Endothelial cell (in vitro differentiated cells): ENCODE measurements at places on chromosomes 2 and 18.

DNA sequence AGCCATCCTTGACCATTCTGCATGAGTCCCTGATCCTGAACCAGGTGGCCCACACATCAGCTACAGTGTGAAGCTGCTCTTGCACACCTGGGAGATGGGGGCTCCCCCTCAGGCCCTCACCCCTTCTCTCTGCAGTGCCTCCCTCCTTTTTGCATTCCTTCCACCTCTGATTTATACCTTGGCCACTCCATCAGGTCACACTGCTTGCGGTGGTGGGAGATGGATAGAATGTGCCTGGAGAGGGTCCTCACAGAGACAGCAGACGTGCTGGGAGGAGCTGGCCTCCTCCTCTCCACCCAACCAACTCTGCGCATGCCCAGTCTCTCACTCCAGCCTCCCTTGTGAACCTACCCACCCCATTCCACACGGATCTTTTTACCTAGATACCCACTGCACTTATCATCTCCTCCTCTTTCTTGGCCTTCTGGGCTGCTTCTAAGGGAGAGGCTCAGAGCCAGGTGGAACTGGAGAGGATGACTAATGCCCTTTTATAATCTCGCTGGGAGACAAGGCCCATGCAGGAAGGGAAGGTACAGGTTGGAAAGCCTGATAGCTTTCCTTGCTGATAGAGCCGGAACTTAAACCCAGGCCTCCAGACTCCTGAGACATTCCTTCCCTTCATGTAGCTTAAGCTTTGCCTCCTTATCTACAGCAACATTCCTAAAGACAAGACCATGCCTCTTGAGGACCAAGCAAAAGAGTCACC, 205.1 kb downstream of the ZBTB7C start:
- no peak for DNase-seq
- no peaks in the 10 kb centered on the region for H3K36me3 ChIP-seq
- H3K27ac ChIP-seq = no peak overlapping the region
- no peak overlapping the region for H3K4me3 ChIP-seq

DNA sequence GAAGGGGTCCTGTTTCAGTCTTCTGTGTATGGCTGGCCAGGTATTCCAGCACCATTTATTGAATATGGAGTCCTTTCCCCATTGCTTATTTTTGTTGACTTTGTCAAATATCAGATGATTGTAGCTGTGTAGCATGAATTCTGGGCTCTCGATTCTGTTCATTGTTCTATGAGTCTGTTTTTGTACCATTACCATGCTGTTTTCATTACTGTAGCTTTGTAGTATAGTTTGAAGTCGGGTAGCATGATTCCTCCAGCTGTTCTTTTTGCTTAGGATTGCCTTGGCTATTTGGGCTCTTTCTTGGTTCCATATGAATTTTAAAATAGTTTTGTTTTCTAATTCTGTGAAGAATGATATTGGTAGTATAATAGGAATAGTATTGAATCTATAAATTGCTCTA, 6.0 kb downstream of the SH3YL1 start:
- DNase-seq = no peak
- peaks cover 19% of the 10 kb centered on the region for H3K4me1 ChIP-seq
- no peak overlapping the region for H3K27ac ChIP-seq
- no peak overlapping the region for H3K4me3 ChIP-seq
- H3K36me3 ChIP-seq = no peaks in the 10 kb centered on the region

- H3K4me1 ChIP-seq = peaks cover 29% of the 10 kb centered on the region
- H3K36me3 ChIP-seq = peaks cover 17% of the 10 kb centered on the region
- DNase-seq = no peak
- H3K27ac ChIP-seq = no peak overlapping the region
- peaks cover 18% of the 10 kb centered on the region for H3K27me3 ChIP-seq
These were observed 3.2 kb downstream of the TSHZ1 start for GRCh38 chr18:75213611-75214331.

DNA sequence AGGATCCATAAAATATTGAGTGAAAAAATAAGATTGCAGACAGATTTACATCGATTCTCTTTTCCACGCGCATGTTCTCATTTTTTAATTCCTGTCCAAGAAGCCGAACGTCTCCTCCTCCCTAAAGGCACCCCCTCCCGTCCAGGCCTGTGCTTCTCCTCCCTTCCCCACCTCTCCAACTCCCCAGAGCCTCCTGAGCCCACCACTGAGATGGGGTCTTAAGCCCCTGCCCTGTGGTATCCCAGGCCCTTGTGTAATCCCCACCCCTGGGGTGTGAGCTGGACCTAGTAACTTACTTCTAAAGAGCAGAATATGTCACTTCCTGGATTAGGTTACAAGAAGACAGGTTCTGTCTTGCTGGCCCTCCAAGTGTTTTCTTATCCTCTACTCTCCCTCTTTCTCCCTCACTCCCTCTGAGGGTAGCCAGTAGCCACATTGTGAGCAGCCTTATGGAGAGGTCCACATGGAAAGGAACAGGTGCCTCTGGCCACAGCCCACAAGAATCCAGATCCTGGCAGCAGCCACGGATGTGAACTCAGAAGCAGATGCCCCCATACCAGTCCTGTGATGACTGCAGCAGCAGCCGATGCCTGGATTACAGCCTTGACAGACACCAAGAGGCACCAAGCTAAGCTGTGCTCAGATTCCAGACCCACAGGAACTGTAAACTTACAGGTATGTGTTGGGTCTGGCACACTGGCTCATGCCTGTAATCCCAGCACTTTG, 39.6 kb upstream of the OTOS start:
- no peaks in the 10 kb centered on the region for H3K36me3 ChIP-seq
- H3K4me1 ChIP-seq = no peaks in the 10 kb centered on the region
- no peaks in the 10 kb centered on the region for H3K27me3 ChIP-seq
- H3K4me3 ChIP-seq = no peak overlapping the region

GRCh38 chr2:41199334-41199733, 747.4 kb upstream of the SLC8A1 start:
- DNase-seq = no peak
- no peak overlapping the region for H3K27ac ChIP-seq
- H3K4me3 ChIP-seq = no peak overlapping the region
- no peaks in the 10 kb centered on the region for H3K36me3 ChIP-seq

- no peak overlapping the region for H3K27ac ChIP-seq
- no peak for DNase-seq
- no peaks in the 10 kb centered on the region for H3K4me1 ChIP-seq
- no peaks in the 10 kb centered on the region for H3K36me3 ChIP-seq
- H3K4me3 ChIP-seq = no peak overlapping the region
These were observed 133.8 kb upstream of the ACVR2A start for GRCh38 chr2:147711031-147711430.

DNA sequence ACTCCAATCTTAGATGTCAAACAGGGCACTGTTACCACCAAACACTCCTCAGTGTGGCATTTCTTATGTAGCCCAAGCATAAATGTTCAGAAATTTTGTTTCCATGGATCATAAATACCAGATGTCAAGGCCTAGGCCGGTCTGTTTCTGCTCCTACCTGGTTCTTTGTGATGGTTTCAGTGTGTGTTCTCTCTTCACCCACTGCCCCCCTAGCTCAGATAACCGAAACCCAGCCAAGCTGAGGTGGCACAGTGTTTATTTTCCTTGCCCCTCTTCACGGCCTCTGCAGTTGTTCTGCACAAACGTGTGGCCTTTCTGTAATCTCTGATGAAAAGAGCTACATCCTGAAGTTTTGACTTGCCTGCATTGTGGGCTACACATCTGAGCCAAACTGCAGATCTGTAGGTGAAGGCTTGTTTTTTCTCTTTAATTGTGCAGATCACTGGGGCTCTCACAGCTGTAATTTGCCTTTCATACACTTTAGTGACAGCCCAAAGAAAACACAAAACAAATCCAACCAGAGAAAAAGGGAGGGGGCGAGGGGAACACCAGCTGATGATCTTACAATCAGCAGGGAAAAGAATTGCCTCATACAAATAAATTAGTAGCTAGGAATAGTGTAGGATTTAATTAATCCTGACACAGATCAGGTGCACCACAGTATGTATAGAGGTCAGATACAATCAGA, 99.1 kb downstream of the NRP2 start:
- H3K27ac ChIP-seq = peak overlapping the region; percentile 74
- no peak overlapping the region for H3K4me3 ChIP-seq
- no peak for DNase-seq

GRCh38 chr18:30186245-30186644, 856.3 kb downstream of the DSC3 start:
- no peaks in the 10 kb centered on the region for H3K4me1 ChIP-seq
- no peak for DNase-seq
- H3K4me3 ChIP-seq = no peak overlapping the region
- no peaks in the 10 kb centered on the region for H3K27me3 ChIP-seq
- H3K36me3 ChIP-seq = no peaks in the 10 kb centered on the region
- H3K27ac ChIP-seq = no peak overlapping the region

- peaks cover 19% of the 10 kb centered on the region for H3K27me3 ChIP-seq
- no peak for DNase-seq
- no peak overlapping the region for H3K4me3 ChIP-seq
- H3K4me1 ChIP-seq = peaks cover 36% of the 10 kb centered on the region
- peaks cover 50% of the 10 kb centered on the region for H3K36me3 ChIP-seq
- peak overlapping the region; percentile 72 for H3K27ac ChIP-seq
These were observed 262.2 kb downstream of the PHLPP1 start for GRCh38 chr18:62977512-62977911.
